H7 (cell line): ENCODE measurements at places on chromosomes 7 and 10.

- DNase-seq: peak; percentile 9
Measured at GRCh38 chr10:1488970-1489548, 248.3 kb downstream of the ADARB2 start.

GRCh38 chr7:122719010-122719578 is 16.4 kb upstream of the RNF148 start:
- no peak for DNase-seq

DNA sequence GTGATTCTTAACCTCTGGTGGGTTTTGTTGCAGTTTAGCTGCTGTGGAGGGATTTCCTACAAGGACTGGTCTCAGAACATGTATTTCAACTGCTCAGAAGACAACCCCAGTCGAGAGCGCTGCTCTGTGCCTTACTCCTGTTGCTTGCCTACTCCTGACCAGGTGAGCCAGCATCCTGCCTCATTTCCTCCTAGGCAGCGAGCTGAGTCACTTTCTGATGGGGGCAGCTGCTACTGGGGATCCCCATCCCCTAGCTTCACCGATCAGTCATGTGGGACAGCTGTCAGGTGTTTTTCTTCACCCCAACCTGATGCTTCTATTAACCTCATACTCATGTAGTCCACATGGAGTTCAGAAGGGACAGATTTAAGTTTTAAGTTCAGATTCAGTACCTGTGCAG is 21.7 kb upstream of the SMO start:
- no peak for DNase-seq

GRCh38 chr7:105339404-105340323 is 49.1 kb downstream of the SRPK2 start:
- DNase-seq: no peak

DNA sequence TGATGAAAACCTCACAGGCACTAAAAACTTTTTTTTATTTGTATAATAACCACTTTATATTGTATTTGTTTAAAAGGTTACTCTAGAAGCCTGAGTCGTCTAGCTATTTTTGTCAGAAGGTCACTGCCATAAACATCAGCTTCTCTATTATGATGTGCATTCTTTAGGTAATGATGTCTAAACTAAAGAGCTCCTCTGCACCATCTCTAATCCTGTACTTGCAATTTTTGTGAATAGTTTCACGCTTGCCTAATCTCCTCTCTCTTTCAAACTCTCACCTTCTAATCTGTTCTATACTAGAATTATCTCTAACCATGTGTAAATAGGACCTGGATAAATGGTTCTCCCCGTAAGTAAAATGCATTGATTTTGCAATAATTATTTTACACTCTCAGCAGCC is 10.5 kb upstream of the CHUK start:
- no peak for DNase-seq

- peak; percentile 64 for DNase-seq
Measured at GRCh38 chr10:3467052-3467951, 294.7 kb upstream of the PITRM1 start.

- DNase-seq: no peak
Measured at GRCh38 chr7:116576350-116577319, 51.8 kb downstream of the CAV1 start.

DNA sequence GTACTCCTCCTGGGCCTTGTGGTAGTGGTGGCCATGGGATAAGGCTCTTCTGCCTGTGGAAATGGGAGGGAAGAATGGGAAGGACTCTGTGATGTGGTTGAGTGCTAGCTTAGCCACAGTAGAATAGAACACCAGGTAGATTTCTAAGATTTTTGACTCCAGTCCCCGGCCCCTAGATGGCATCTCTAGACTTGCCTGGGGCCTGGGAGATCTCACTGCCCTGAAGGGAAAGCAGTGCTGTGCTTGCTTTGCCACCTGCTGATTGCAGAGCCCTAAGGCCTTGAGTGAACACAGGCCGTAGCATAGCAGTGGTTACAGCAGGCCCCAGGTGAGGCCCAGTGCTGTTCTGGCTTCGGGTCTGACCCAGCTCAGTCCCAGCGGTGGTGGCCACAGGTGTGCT is 252.0 kb downstream of the TCF7L2 start:
- DNase-seq: no peak

- DNase-seq: no peak
Measured at GRCh38 chr10:71290806-71291527, 28.1 kb upstream of the SLC29A3 start.

DNA sequence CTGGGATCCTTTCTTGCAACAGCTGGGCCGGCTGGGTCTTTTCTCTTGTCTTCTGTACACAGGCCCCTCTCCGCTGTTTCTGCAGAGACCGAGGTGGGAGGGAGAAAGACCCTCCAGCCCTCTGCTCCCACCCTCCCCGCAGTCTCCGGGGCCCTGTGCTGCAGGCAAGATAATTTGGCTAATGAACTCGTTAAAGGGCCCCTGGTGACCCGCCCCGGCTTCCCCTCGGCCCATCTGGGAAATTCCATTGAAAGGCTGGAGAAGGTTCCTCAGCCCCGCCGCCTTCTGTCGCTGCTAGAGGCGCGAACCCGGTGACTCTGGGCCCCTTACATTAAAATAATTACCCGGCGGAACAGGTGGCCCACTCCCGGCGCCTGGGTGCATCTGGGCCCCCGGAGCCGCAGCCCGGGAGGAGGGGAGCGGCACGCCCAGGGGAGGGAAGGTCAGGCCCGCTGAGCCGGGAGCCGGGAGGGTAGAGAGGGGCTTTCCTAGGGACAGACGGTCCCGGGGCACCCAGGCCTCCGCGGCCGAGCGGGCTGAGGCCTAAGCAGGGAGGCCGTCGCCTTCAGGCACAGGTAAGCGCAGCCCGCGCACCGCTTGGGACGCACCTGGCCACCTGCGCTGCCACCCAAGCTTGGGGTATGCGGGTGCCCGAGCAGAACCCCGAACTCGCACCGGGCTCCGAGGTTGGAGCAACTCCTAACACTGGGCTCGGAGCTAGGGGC is 7.3 kb upstream of the MNX1 start:
- DNase-seq: peak; percentile 73

DNA sequence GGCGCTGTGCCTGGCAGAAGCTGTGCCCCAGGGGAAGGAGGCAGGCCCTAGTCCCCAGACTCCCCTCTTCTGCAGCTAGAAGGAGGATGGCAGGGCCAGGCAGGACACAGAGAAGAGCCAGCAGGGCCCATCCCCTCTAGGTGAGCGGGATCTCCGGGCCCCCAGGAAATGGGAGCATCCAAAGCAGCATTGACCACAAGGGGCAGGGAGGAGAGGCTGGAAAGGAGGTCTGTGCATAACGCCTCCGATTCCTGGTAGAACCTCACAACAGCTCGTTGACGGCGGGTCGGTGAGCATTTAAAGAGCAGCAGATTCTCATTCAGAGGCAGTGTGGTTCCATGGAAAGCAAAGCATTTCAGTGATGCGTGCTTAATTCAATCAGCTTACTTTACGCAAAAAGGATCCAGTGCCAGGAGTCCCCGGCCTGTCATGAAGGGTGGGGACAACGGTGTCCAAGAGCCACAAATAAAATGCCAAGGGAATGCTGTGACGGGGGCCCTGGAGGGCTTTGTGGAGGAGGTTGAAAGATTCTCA is 41.0 kb downstream of the CLRN3 start:
- DNase-seq: no peak

- no peak for DNase-seq
Measured at GRCh38 chr10:24415455-24416125, 206.7 kb downstream of the KIAA1217 start.

GRCh38 chr7:98974205-98974604 is 95.9 kb downstream of the TRRAP start:
- no peak for DNase-seq
